Hematopoietic multipotent progenitor cell (in vitro differentiated cells): ENCODE measurements at places on chromosomes 2 and 18.

GRCh38 chr2:207676827-207677354 is 34.5 kb upstream of the CCNYL1 start:
- no peak for DNase-seq

DNA sequence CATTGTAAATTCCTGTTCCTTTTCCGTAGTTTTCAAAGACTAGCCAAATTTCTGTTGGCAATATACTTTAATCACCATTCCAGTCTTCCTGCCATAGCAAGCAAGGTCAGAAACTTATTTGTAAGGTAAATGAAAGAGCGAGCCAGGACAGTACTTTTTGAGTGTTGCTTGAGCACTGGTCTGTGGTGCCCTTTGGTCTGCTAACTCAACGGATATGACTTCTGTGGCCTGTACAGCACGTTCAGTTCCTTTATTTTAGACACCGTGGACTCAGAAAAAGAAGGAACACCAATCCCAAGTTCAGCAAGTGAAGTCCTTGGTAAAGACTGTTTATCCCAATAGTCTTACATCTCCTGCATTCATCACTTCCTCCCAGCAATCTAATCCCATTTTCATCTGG is 166.3 kb downstream of the MYO1B start:
- DNase-seq = no peak

DNA sequence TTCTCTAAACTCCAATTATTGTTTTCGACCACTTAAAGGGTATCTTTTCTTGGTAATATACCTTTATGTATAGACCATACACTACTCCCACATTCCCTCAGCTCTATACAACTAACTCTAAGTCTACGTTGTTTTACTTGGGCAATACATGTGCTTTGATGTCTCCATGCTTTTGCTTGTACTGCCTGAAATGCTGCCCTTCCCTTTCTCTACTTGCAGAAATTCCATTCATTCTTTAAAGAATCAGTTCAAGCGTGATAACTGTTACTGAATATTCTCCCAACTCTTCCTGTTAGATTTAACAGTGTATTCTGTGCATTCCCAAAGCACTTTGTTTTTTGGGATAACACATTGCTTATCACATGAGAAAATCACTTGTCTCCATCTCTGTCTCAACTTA is 157.0 kb upstream of the AQP4 start:
- no peak for DNase-seq

- DNase-seq = no peak
These were observed 117.0 kb downstream of the PKP4 start for GRCh38 chr2:158573739-158574138.

- no peak for DNase-seq
These were observed 63.2 kb upstream of the TPO start for GRCh38 chr2:1350111-1350510.
